Stimulated activated naive CD8-positive, alpha-beta T cell treated with anti-CD3 and anti-CD28 coated beads, Interleukin-15, Interleukin-2, amounts not matched to agents 100 U/mL and 50 U/mL, for 24 hours (primary cell): ENCODE measurements at places on chromosomes 5 and 9.

DNA sequence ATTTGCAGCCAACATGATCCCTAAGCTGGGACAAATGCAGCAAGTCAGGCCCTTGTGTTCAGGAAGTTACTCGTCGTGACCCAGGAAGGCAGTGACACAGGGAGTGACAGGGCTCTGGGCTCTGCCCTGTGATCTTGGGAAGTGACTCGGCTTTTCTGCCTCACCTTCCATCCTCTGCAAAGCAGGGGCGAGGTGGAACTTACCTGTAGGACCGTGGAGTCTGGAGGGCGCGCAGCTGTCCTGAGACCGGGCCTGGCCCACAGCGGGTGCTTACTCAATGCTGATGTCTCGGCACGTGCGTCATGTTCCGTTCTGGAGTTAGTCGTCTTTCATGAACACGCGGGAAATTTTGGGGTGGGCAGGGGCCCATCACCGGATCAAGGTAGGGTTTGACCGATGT lies 22.8 kb upstream of the LPCAT1 start:
- no peak for DNase-seq

DNA sequence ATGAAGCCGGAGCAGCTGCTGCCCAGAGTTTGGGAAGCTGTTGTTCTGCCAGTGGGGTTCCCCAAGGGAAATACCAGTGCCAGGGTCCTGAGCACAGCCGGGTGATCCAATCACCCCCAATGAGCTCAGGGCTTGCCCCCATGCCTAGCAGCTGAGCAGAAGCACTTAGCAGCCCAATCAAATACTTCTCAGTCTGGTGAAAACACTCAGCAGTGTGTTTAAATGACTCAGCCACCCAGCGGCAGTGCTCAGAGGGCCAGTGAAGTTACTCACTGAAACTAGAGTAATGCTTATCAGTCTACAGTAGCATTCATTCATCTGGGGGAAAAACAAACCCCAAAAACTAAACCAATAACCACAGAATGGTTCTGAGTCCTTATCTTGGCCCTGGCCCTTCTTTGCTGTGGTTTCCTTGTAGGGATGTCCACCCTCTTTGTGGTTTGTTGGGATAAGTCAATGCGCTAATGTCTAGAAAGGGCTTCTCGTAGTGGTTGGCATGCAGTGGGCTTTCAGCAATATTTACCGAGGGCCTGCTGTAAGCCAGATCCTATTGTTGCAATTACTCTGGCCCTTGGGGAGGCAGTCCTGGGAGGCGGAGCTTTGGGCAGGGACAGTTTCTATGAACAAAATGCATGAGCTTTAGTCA lies 43.1 kb downstream of the LHX2 start:
- DNase-seq, result peak; percentile 40

- no peak for DNase-seq
These were observed 3.1 kb upstream of the DMRT3 start for GRCh38 chr9:973295-973834.

- DNase-seq, result no peak
These were observed 41.9 kb downstream of the VCAN start for GRCh38 chr5:83513491-83513890.

- no peak for DNase-seq
These were observed 18.3 kb downstream of the PTGES2 start for GRCh38 chr9:128109050-128109709.

- DNase-seq, result no peak
These were observed 274.4 kb upstream of the CLINT1 start for GRCh38 chr5:158133369-158133768.

- DNase-seq, result no peak
These were observed 194.4 kb downstream of the DEPDC1B start for GRCh38 chr5:60505373-60506171.

DNA sequence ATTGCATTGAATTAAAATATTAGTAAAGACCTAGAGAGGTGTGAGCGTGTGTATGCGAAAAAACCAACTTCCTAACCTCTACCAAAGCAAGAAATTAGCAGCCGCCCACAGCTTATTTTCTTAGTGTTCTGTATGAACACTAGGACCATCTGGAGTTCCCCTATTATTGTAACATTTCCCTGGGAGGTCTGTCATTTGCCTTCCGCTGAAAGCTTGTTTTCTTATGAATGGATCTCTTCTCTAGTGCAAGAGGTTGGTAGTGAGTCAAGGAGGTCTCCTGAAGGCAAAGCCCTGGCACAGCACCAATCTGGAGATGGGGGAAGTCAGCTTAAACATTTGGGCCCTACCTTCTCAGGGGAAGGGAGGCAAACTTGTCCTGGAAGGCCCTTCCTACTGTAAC lies 10.8 kb downstream of the TNFSF8 start:
- no peak for DNase-seq

DNA sequence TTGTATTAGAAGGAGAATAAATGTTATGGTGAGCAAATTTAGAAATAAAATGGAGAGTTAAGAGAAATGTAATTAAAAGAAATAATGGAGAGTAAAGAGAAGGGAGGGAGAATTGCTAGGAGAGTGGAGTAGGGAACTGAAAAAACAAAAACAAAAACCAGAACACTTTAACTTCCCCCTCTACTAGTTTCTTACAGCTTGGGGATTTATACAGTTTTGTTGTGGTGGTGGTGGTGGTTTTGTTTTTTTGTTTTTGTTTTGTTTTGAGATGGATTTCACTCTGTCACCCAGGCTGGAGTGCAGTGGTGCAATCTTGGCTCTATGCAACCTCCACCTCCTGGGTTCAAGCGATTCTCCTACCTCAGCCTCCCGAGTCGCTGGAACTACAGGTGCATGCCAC lies 322.4 kb downstream of the TMEM167A start:
- DNase-seq, result no peak

DNA sequence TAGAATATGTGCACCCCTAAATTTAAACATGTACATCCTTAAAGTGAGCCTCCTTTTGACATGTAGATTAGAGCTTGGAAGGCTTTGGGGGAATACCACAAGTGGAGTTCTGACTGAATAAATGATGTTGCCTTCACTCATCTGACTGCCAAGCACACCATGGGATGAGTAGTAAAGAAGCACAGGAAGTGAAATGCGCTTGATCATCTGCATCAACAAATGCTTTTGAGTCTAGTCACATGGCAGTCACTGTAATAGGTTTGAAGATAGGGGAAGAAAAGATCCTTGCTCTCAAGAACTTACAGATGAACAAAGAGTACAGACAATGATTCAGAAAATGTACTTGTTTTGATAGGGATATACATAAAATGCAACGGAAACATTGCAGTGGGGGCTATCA lies 62.0 kb upstream of the STARD4 start:
- DNase-seq, result no peak

GRCh38 chr9:138053996-138054752 lies 176.6 kb downstream of the CACNA1B start:
- no peak for DNase-seq

GRCh38 chr9:127873223-127873691 lies 4.2 kb downstream of the AK1 start:
- DNase-seq, result no peak

- DNase-seq, result no peak
These were observed 18.5 kb upstream of the GLIS3 start for GRCh38 chr9:4318326-4318725.

DNA sequence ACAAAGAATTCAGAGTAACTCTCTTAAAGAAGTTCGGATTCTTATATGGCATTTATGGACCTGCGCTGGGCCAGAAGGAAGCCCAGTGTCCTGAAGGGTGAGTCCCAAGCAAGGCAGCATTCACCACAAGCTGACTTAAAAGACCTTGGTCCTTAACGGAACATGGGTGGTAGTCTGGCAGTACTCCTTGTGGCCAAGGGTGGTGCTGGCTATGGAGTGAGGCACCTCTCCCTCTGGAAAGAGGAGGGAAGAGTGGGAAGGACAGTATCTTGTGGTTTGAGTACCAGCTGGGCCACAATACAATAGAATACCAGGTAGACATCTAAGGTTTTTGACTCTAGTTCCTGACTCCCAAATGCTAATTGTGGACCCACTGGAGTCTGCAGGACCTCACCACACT lies 425.7 kb upstream of the CYLC2 start:
- DNase-seq, result no peak

GRCh38 chr5:141951332-141951781 lies 6.6 kb downstream of the PCDH12 start:
- DNase-seq, result peak; percentile 52

- DNase-seq, result peak; percentile 15
These were observed 121.2 kb downstream of the RAPGEF6 start for GRCh38 chr5:131513780-131514179.

DNA sequence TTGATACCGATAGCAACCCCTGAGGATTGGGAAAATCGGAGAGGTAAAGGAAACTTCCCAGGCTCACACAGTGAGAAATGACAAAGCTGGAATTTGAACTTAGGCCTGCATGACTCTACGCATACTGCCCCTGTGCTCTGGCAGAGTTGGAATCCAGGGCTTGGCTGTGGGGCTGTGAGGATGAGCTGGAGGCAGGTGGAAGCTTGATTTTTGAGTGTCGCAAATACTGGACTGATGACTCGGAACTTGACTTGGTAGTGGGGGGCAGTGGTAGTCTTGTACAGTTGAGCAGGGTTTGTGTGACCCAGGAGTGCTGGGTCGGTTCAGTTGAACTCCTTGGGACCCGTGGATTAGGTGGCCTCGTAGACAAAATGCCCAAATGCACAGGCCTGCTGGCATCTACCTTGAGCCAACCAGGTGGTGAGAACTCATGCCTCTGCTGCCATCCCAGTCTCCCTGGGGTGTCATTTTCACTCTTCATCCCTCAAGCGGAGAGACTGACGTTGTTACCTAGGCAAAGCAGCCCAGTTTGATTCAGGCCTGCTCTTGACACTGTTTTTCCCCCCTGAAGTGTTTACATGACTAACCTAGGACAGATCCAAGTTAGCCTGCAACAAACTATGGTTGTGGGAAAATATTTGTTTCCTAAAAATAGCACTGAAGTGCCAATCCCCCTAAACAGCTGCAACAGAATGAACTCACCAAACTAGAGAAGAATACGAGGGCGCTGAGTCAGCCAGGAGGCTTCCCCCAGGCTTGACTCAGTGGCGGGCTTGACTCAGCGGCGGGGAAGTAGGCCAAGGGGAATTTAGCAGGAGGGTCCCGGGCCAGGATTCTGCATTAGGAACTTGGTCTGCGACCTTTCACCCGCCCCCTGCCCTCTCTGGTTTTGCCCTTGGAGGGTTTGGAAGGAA lies 45.7 kb upstream of the ORM1 start:
- no peak for DNase-seq

- DNase-seq, result no peak
These were observed 42.3 kb downstream of the LSM11 start for GRCh38 chr5:157785801-157786200.

- no peak for DNase-seq
These were observed 1151.8 kb downstream of the CDH12 start for GRCh38 chr5:21701317-21701716.

- DNase-seq, result no peak
These were observed 111.2 kb downstream of the INSYN2B start for GRCh38 chr5:169869066-169869465.

- DNase-seq, result no peak
These were observed 410.9 kb upstream of the TRPC7 start for GRCh38 chr5:136776022-136776927.

GRCh38 chr5:54769746-54770145 lies 215.6 kb downstream of the ESM1 start:
- no peak for DNase-seq

DNA sequence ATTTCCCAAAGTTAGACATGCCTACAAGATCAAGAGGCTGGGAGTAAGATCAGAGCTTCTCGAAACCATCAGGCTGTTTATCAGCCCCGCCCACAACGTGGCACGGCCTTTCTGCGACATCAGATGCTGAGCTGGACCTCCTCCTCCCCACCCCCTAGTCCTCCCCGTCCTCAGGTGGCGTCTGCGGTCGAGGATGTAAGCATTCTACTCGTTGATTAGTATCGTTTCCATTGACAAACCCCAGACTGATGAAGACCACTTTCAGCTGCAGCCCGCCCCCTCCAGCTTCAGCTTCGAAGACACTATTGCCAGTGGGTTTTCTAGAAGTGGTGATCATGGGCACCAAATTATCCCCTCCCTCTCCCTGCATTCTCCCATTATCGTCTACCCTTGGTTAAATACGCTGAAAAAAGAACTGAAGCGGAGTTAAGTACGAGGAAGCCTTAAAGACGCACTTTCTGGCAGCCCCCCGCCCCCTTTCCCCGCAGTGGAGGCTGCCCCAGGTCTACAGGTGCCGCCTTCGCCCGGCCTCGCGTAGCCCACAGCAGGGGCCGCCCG lies 1.1 kb downstream of the PPIC start:
- DNase-seq, result peak; percentile 18

- DNase-seq, result peak; percentile 50
These were observed 65.2 kb upstream of the SPIN1 start for GRCh38 chr9:88322906-88323566.

GRCh38 chr5:125057912-125058826 lies 311.7 kb upstream of the ZNF608 start:
- no peak for DNase-seq
